ENCODE measurements at places on chromosomes 12 and 14.

GRCh38 chr14:49659526-49660455, 24.7 kb upstream of the DNAAF2 start:
- no peak for DNase-seq

DNA sequence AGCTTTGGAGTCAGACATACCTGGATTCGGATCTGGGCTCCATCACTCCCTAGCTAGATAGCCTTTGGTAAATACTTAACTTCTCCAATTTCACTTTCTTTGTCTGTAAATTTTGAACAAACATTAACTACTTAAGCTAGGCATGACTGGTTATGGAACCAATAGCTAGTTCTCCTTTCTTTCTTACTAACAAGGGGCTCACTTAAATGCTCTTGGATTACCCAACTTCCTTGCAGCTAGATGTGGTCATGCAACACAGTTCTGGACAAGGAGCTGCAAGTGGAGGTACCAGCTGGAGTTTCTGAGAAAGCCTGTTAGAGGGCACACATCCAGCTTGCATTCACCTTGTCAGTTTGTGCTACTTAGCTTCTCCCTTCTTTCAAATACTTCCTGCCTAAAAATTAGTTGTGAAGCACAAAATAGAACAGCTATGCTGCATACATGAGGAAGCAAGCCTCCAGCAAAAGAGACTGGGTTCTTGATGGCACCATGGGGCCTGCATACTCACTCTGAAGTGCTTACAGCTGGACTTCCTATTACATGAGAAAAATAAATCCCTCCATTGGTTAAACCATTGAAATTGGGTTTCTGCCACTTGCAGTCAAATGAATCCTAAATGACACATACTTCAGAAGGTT, 210.1 kb upstream of the EEA1 start:
- no peak for DNase-seq

- DNase-seq = no peak
Observed at GRCh38 chr12:26162905-26163304, 32.5 kb upstream of the SSPN start.

GRCh38 chr12:10448236-10448635, 4.9 kb downstream of the KLRC1 start:
- no peak for DNase-seq

GRCh38 chr14:75875958-75876357, 105.8 kb downstream of the TGFB3 start:
- DNase-seq = no peak

DNA sequence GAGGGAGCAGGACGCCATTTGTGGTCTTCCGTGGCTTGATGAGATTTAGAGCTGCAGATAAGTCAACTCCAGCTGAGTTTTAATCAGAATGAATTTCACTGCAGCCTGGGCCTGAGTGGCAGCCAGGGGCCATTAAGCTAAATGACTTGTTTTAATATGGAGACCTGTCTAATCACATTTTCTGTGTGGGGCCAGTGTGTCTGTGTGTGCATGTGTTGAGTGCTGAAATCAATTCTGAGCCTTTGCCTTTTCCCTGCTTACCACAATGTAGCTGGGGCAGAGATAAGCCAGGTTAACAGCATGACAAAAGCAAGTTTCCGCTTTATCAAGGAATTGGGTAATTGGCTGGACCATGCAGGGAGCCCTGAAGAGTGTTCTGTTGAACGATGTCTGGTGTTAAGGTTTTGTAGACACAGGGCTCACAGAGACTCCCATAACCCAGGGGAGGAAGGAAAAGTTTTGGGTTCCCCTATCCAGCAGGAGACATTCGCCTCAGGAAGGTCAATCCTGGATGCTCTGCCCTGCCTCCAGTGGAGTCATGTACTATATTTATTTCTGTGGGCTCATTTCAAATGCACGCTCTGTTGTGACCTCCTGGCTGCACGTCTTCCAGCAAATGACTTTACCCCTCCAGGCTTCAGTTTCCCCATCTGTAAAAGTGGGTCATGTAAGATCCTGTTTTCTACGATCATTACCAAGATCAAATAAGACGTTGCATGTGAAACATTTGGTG, 24.2 kb downstream of the RPH3A start:
- DNase-seq = no peak

DNA sequence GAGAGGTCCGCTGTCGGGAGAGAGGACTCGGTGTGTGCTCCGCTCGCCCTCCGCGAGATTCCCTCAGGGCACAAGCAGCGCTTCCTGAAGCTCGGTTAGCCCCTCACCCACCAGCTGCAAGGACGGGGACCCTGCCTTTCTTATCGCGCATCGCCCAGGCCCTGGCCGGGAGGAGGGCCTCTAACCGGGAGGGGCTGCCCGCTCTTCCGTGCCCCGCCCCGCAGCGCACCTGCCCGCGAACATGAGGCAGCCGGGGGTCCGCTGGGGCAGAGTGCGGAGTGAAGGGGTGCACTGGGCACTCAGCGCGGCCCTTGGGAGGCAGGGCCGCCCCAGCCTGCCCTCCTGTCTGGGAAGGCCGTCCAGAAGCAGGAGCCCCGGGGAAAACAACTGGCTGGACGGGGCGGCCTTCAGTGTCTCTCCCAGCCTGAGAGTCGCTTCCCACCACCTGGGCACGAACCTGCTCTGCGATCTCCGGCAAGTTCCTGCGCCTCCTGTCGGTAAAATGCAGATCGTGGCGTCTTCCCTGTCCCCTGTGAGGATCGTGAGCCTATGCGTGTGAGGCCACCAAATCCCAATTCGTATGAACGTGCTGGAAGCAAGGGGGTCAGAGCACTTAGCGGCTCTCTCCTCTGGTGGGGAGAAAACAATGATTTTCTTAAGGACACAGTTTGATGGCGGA, 28.0 kb upstream of the ADIPOR2 start:
- no peak for DNase-seq

All from AG04450 (cell line).